ENCODE measurements at places on chromosomes 13 and 19.

DNA sequence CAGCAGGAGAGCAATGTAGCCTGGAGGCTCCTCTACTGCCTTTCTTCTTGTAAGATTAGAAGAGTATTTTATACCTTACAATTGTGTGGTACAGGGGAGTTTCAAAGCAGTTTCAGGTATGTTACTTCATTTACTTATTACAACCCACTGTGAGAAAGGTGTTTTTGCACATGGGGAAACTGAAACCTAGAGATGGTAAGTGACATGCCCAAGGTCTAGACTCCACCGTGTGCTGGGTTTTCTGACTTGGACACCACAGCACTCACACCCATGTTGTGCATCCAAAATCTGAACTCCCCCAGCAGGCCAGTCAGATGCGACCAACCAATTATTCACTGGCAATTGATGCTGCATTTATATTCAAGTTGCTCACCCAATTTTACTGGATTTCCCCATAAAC lies 22.8 kb downstream of the ERICH6B start:
- no peak for DNase-seq

DNA sequence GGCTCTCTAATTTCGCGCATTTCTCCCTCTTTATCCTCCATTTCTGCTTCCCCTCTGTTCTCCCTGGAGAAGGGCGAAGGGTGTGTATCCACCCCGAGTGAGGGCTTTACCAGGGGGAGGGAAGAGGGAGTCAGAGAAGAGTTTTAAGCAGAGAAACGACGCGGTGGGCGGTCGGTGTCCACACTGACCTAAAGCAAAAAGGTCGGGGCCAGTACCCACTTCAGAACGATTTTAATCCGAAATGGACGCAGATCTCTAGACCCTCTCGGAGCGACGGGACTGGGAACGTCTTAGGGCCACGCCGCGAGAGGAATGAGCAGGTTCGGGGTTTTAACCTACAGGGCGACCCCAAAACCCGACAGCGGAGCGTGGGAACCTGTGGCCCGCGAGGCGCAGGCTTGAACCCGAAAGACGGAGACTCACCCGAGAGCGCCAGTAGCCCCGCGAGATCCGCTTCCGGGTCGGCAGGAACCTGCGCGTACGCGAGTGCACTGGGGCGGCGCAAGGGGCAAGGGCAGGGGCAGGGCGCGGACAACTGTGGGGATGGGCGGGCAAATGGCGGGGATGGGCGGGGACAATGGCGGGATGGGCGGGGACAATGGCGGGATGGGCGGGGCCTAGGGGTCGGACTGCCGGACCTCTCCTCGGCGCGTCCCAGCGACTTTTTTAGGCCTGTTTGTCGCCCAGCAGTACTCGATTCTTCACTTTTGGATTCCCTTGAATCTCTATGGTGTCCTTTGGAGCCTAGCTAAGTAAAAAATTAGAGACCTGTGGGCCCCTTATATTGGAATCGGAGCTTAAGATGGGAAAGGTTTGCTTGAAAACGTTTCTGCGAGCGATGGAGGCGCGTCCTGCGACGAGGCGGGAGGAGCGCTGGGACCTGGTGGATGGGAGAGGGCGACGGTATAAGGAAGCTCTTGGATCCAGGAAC lies at the start of gene ZNF677:
ZNF677 (minus strand) TSS at position 463 of the 931 bp plus-strand sequence. CDS start 3,323 bp downstream, outside the sequence.
- DNase-seq = no peak

DNA sequence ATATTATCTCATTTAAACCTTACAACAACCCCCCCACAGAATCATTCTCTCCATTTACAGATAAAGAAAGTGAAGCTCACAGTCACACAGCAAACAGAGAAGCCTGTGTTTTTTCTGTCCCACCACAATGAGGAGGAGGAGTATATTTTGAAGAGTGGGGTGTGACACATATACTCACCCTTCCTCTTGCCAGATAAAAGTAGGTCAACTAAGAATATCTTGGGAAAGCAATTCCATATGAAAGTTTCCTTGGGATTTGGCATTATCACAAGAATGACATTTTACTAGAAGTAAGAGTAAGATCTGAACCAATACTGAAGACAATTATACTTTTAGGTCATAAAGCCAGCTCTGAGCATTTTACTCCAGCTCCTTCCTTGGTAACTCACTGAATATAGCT lies 287.5 kb upstream of the HTR2A start:
- peak; percentile 58 for DNase-seq

DNA sequence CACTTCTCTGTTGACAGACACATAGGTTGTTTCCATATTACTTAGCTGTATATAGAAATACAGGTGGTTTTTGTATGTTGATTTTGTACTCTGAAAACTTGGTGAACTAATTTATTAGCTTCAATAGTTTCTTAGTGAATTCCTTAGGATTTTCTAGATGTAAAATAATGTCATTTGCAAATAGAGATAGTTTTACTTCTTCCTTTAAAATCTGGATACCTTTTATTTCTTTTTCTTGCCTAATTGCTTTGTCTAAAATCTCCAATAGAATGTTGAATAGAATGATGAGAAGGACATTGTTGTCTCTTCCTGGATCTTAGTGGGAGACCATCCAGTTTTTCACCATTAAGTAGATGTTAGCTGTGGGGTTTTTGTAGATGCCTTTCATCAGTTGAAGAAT lies 18.7 kb downstream of the RB1 start:
- DNase-seq = no peak

GRCh38 chr19:16261584-16262368 lies 62.9 kb upstream of the KLF2 start:
- no peak for DNase-seq

DNA sequence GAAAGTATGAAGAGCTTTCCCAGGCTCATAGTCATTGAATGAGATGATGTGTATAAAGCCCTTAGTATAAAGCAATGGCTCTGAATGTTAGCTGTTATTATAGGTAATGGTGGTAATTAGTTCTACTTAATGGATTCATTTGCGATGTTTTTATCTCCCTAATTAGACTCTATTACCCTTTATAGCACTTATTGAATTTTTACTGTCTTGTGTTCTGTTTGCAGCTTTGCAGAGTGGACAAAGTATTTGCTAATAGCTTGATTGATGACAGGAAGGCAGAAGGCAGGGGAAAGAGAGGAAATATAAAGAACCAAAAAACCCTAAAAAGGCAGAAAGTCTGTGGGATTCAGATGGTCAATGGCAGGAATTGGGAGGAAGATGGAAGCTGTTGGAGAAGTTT lies 524.4 kb upstream of the SPRY2 start:
- DNase-seq = no peak

GRCh38 chr19:12090807-12091206 lies 26.3 kb downstream of the ZNF844 start:
- DNase-seq = peak; percentile 28

DNA sequence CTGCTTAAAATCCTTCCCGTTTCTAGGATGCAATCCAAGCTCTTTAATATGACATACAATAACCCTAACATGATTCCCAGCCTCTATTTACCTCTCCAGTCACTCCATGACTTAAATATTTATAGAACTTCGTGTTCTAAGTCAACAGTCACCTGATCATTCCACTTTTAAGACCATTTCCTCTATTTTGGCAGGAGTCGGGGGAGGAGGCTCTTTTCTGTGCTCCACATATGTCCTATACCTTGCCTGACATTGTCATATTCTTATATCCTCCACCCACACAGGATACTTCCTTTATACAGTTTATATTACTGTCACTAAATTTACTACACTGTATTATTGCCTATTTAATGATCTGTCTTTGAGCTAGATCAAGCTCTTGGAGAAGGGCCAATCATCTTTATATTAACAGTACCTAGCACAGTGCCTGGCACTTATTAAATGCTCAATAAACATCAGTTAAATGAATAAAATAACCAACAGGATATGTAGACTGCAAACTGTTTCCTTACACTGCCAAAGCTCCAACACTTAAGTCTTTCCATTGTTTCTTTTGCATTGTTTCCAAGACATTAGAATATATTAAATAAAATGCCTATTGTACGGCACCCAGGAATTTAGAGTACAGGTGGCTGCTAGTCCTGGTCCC lies 2.7 kb downstream of the ARGLU1 start:
- no peak for DNase-seq

- no peak for DNase-seq
Observed at GRCh38 chr19:16527971-16528521, 14.2 kb downstream of the CHERP start.

DNA sequence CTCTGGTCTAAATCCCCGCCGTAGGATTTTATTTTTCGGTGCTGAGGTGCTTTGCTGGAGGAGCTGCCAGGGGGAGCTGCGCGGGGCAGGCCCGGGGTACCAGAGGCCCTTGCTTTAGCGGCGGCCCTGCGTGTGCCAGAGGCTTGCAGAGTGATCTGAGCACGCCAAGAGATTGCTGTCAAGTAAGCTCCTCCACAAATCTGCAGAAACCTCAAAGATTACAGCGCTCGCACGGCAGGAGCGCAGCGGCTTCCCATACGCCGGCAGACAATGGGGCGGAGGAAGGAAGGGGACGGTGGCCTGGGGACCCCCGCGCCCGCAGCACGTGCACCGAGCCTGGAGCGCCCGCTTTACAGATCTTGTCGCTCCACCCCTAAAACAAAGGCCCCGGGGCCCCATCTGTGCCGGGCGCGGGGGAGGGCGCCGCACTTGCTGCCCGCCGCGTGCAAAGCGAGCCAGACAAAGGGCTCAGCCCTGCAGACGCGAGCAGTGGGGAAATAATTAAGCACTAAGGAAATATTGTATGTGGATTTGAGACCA lies 9.1 kb upstream of the C19orf12 start:
- DNase-seq = no peak

DNA sequence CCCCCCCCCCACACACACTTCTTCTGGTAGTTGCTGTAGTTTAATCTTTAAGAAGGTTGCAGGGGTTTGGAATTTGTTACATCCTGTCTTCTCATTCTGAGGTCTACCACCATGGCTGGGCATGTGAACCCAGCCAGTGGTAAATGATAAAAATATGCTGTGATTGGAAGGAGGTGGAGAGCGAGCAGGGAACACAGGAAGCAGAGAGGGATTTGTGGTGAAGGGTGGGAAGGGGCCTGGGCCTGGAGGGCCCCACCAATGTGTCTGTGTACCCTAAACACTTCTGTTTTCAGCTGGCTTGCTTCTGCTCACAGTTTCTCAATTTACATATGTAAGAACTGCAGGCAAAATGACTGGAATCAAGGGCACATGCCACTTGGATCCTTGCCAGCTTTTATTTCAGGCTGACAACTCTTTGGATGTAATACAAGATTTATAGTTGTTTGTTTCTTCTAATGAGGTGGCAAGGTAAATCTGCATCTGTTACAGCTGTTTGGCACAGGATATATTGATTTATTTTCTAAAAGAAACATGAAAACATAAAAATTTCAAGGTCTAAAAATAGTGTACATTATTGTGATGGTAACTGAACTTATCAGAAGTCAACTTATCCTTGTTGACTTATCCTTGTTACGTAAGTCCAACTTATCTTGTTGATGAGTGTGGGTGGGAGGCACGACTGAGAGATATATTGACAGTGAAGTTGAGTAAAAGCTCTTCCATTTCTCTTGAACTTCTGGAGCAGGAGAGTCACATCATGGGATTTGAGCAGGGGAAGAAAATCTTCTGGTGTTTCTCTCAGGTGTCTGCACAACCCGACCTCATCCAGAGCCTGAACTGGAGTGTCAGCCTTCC lies 313.2 kb downstream of the SHISA2 start:
- DNase-seq = peak; percentile 92

DNA sequence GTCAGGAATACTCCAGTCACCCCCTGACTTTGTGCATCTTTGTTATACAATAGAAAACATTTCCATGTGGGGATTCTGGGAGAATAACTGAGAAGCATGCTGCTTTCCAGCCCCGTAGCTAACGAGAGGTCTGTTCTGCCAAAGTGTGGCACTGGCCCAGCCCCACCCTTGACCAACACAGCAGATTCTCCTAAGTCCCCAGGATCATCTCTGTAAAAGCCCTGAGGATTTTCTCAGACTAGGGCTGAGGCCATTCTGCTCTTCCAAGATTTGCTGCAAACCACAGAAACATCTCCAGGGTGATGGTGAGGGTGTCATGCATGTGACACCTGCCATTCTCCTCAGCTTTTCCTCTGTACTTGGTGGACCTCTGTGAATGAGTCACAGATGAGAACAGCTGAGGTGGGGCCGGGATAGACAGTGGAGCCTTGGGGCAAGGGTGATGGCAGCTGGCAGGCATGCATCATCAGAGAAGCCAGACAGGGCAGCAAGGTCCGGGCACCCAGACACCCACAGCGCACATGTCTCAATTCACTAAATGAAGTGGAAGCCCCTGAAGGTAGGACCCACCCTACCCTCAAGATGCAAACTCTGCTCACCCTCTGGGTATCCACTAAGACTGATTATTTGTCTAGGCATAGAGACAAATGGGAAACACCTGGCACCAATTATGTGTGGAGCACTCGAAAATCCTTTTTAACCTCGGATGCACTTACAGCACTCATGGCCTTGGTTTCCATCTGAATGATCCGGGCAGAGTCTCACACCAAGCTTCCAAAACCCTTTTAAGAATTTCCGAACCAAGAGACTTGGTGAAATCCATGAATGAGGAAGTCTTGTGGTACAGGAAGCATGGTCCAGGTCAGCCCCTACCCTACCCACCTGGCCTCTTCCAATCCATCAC lies 20.1 kb upstream of the DOCK9 start:
- DNase-seq = peak; percentile 80

Measured in HT1080 (cell line).